Ovary (tissue), 10 donors: ENCODE measurements at places on chromosomes 6 and 20.

DNA sequence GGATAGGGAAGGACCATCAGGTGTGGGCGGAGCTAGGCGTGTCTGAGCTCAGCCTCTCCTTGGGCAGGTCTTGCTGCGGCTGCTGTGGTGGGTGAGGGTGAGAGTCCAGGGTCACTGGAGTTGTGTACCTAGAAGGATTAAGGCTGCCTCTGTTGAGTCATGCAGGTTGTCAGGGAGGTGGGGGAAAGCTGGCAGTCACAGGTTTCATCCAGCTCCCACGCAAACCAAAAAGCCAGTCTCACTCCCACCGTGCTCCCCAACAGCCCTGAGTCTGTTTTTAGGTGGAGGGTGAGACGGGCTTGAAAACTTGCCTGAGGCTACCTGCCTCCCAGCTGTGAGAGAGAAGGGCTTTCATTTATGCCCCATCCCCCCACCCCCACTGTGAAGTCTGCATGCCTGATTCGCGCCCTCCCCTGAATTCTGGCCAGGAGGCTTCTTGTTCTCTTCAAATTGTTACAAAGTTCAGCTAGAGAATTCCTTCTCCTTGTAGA lies 161.5 kb downstream of the MYLK4 start:
- no peak for DNase-seq

GRCh38 chr6:110656492-110656891 lies 158.8 kb downstream of the CDK19 start:
- no peak for DNase-seq

DNA sequence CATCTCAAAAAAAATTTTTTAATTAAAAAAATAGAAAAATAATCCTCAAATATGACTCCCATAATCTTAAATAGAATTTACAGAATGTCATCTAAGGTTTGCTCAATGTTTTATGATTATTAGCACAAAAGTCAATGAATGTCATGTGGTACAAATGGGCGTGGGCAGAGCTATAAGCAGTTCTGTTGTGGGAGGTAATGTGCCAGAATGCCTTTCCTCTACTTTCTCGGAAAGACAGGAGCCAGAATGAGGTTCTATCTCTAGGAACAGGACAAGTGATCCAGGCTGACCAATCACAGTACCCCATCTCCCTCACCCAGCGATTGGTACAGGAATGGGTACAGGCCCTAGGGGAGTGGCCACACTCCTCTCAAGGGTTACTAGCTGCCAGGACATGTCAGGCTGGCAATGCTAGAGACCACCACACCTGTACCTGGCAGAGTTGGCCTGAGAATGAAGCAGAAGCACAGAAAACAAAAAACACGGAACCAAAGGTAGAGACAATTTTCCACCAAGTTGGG lies 15.1 kb downstream of the RALGAPA2 start:
- DNase-seq: no peak

- DNase-seq: no peak
These were observed 23.5 kb downstream of the TM9SF4 start for GRCh38 chr20:32132911-32133549.

DNA sequence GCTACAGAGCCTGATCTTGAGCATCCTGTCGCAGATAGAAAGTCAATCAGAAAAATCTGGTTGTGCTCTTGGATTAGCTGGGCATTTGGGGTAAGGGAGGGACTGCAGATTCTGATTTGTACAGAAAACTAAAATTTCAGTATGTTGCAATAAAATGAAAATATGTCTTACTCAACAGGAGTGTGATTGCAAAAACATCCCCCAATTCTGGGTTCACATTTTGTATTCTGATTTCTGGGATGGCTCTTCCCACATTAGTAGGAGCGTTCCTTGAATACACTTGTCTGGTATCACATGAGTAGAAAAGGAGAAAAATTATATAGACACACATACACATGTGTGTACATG lies 40.5 kb downstream of the PANK2 start:
- DNase-seq: no peak

- no peak for DNase-seq
These were observed 118.7 kb downstream of the MAP3K5 start for GRCh38 chr6:136673571-136673970.

- DNase-seq: no peak
These were observed 2.1 kb downstream of the MAFB start for GRCh38 chr20:40686893-40687292.

GRCh38 chr20:23200413-23200812 lies 114.3 kb upstream of the CD93 start:
- DNase-seq: no peak

- DNase-seq: no peak
These were observed 26.7 kb downstream of the MDN1 start for GRCh38 chr6:89792881-89793280.

GRCh38 chr6:135600086-135600702 lies 102.7 kb upstream of the AHI1 start:
- no peak for DNase-seq

DNA sequence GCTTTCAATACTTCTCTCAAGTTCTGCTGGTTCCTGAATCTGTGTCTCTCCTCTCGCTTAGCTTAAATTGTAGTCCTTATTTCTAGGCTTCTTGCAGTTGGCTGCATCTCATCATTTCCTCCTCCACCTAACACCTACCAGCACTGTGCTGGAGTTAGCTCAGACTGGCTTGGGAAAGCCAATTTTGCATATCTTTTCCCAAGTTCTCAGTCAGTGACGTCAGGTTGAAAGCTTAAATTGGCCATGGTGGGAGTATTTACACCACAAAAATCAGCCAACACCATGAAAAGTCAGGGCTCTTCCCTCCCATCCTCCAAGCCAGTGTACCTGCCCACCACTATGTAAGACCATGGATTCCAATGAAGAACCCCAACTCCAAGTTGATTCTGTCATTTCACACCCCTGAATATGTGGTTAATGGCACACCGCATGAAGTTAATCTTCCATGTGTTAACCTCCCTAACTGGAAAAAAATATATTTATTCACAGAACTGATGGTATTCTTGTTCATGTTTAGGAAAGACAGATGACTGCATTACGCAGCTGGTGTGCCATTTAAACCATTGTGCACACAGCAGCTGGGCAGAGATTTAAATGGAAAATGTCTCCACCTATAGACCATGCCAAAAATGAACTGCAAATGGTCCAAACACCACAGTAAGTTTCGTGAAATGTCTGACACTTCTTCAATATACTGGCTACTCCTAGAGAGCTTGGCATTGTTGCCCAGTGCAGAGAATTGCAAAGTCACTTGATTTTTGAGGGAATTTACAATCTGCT lies 274.1 kb upstream of the MAP3K7 start:
- no peak for DNase-seq

- no peak for DNase-seq
These were observed 268.2 kb upstream of the SOX4 start for GRCh38 chr6:21325201-21325856.

DNA sequence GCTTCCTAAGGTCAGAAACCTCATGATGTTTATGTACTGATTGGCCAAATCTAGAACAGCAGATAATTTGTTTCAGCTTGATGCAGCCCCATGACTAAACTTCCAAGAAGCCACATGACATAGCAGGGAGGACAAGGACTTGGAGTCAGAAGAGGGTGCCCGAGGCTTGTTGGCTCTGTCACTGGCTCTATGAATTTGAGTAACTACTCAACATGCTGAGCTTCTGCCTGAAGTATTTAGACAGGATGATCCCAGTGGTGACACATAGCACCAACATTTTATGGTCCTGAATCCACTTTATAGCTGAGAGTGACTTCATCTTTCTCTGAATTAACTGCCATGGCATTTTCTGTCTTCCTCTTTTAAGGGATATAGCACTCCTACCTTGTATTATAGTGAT lies 13.5 kb upstream of the TBX18 start:
- DNase-seq: no peak

DNA sequence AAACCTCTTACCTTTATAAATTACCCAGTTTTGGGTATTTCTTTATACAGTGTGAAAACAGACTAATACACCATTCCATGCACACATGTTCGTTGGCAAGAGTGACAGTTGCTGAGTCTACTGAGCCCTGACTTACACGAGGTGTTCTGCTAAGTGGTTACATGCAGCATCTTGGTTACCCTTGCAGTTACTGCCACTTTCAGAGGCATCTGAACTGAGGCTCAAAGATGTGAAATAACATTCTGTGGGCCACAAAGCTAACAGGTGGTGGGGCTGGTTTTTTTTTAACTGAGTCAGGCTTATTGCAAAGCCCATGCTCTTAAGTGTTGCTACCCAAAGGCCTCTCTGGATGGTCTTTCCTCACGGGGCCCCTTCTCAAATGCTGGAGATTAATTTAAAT lies 54.4 kb upstream of the GTSF1L start:
- no peak for DNase-seq

DNA sequence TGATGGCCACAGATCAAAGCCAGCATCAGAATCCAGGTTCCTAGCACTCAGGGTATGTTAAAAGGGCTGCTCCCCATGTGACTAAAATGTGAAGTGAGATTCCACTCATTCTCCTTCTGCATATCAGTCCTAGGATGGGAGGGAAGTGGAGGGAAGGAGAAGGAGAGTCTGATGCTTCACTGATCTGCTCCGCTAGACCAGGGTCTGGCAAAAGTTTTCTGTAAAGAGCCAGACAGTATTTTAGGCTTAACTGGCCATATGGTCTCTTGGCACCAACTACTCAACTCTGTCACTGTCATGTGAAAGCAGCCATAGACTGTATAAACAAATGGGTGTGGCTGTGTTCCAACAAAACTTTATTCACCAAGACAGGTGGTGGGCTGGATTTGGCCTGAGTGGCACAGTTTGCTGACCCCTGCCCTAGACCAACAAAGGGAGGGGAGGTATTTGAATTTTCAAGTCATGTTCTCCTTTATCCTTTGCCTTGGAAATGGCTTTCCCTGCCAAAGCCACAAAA lies 22.6 kb downstream of the GHRH start:
- DNase-seq: no peak
